ENCODE measurements at places on chromosomes 16 and 17. TPM values are rescaled to one million over a fixed set of nuclear protein-coding genes. Genes with fewer than 3 reads are reported as not detected.

Gene IGF2BP1
- 0.21 TPM for total RNA-seq

Gene NME3
- total RNA-seq = 58.7 TPM

Gene PSMD12
- total RNA-seq = 36.9 TPM

Gene PRR35
- total RNA-seq = not detected

Gene KCNH6
- total RNA-seq = not detected

Gene ALDH3A2
- total RNA-seq = 83.8 TPM

Gene FLYWCH2
- 38.9 TPM for total RNA-seq

Gene ACSM5
- total RNA-seq = not detected

Gene EFNB3
- 0.07 TPM for total RNA-seq

Gene TP53TG3
- not detected for total RNA-seq

Gene KRT28
- total RNA-seq = not detected

Gene ABCC3
- total RNA-seq = 3.6 TPM

Gene CCL7
- total RNA-seq = 0.11 TPM

Gene MAPT
- total RNA-seq = 0.18 TPM

Gene FLOT2
- total RNA-seq = 80.4 TPM

Gene KRT14
- total RNA-seq = 0.18 TPM

Gene CCL14
- total RNA-seq = 21.8 TPM

Gene CASKIN2
- 9.2 TPM for total RNA-seq

Gene KRT31
- total RNA-seq = not detected

Gene DNAI2
- not detected for total RNA-seq

Gene ITGAX
- total RNA-seq = 1.1 TPM

Gene FBXO39
- 1.4 TPM for total RNA-seq

Gene TEKT5
- total RNA-seq = not detected

Gene CX3CL1
- 3.0 TPM for total RNA-seq

All from pulmonary artery endothelial cell (primary cell).